ENCODE measurements at places on chromosomes 1 and 21.

- H3K27ac ChIP-seq: no peak overlapping the region
- H3K36me3 ChIP-seq: no peaks in the 10 kb centered on the region
- H3K4me1 ChIP-seq: peaks cover 12% of the 10 kb centered on the region
- H3K27me3 ChIP-seq: peaks cover 16% of the 10 kb centered on the region
These were observed 409.9 kb upstream of the ESRRG start for GRCh38 chr1:217133092-217133491.

GRCh38 chr1:82752046-82752445 lies 951.3 kb downstream of the ADGRL2 start:
- H3K36me3 ChIP-seq: no peaks in the 10 kb centered on the region
- H3K4me1 ChIP-seq: no peaks in the 10 kb centered on the region
- no peaks in the 10 kb centered on the region for H3K27me3 ChIP-seq
- DNase-seq: no peak
- H3K4me3 ChIP-seq: no peak overlapping the region

GRCh38 chr1:52237430-52237829 lies 95.5 kb downstream of the ZFYVE9 start:
- no peaks in the 10 kb centered on the region for H3K4me1 ChIP-seq
- H3K36me3 ChIP-seq: peaks cover 23% of the 10 kb centered on the region
- H3K27me3 ChIP-seq: no peaks in the 10 kb centered on the region
- no peak overlapping the region for H3K4me3 ChIP-seq
- no peak for DNase-seq
- H3K27ac ChIP-seq: no peak overlapping the region

DNA sequence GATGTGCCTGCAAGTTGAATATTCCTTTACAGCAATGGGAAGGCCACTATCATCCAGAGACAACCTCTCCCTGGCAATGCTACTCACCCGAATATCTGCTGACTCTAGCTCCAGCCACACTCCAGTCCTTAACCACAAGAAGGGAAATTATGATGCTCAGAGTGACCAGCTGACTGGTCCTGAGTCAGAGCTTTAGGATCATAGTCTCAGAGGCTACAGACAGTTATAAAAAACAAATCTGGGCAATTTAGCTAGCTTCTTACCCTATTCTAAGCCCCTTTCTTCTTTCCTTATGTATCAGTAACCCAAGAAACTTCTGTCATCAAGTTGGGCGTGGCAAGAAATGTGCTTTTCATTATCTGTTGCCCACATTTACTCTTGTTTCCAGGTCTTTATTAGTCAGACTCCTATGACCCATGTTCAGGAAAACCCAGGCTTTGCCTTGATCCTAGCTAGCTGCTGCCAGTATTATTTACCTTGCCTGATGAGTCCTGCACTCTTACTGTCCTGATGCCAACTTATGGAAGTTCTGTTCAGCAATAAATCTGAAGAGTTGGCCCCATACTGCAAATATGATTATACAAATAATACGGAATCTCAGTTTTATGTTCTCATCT lies 207.0 kb downstream of the TTLL7 start:
- H3K4me1 ChIP-seq: no peaks in the 10 kb centered on the region
- H3K27me3 ChIP-seq: no peaks in the 10 kb centered on the region
- DNase-seq: no peak
- H3K27ac ChIP-seq: no peak overlapping the region
- H3K36me3 ChIP-seq: no peaks in the 10 kb centered on the region
- H3K4me3 ChIP-seq: no peak overlapping the region

- no peak for DNase-seq
- peaks cover 59% of the 10 kb centered on the region for H3K4me1 ChIP-seq
- H3K27me3 ChIP-seq: no peaks in the 10 kb centered on the region
- H3K36me3 ChIP-seq: peaks cover 7% of the 10 kb centered on the region
These were observed 68.9 kb downstream of the UCK2 start for GRCh38 chr1:165896277-165896676.
